A172 (cell line): ENCODE measurements at places on chromosomes 3 and 15. TPM values are rescaled to one million over a fixed set of nuclear protein-coding genes. Genes with fewer than 3 reads are reported as not detected.

CCR1 gene
- not detected in 2 replicates for total RNA-seq

GOLGA6A gene
- not detected in 2 replicates for total RNA-seq

SLC22A13 gene
- not detected in 2 replicates for total RNA-seq

CCR3 gene
- not detected in 2 replicates for total RNA-seq

TMC3 gene
- total RNA-seq = not detected in 2 replicates

IGDCC3 gene
- total RNA-seq = 0.10 and 0.12 TPM in 2 replicates

P2RY1 gene
- 0.19 TPM in 1 of 2 replicates, not detected in the other for total RNA-seq

FGF12 gene
- 4.3 and 4.9 TPM in 2 replicates for total RNA-seq

TUSC7 gene
- total RNA-seq = not detected in 2 replicates

SLC35A5 gene
- total RNA-seq = 47.5 and 48.4 TPM in 2 replicates

SMCO1 gene
- total RNA-seq = not detected in 2 replicates

ITIH1 gene
- total RNA-seq = not detected in 2 replicates

PTPRG gene
- total RNA-seq = 5.6 and 7.3 TPM in 2 replicates

PXYLP1 gene
- total RNA-seq = 5.6 TPM in 2 replicates

- DNase-seq = no peak
Observed at GRCh38 chr3:136069933-136070332, 104.4 kb downstream of the PPP2R3A start.

DNA sequence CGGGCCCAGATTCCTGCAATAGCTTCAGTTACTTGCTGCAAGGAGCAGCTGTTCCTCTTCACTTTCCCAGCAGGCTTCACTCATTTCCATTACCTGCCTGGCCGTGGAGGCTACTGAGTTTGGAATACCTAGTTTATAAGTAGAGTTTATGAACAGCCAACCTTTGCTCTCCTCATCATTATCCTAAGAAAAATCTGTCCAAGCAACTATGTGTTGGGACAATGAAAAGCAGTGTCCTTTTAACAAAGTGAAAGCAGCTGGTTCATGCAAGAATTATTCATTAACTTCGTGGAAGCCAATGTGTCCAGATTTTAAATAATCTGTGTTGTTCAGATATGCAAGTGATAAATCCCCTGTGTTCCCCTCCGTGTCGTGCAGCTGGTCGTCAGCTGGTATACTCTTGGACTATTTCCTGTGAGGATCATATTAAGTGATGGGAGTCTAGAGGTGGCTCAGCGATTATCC lies 39.3 kb upstream of the SSR3 start:
- DNase-seq = no peak

DNA sequence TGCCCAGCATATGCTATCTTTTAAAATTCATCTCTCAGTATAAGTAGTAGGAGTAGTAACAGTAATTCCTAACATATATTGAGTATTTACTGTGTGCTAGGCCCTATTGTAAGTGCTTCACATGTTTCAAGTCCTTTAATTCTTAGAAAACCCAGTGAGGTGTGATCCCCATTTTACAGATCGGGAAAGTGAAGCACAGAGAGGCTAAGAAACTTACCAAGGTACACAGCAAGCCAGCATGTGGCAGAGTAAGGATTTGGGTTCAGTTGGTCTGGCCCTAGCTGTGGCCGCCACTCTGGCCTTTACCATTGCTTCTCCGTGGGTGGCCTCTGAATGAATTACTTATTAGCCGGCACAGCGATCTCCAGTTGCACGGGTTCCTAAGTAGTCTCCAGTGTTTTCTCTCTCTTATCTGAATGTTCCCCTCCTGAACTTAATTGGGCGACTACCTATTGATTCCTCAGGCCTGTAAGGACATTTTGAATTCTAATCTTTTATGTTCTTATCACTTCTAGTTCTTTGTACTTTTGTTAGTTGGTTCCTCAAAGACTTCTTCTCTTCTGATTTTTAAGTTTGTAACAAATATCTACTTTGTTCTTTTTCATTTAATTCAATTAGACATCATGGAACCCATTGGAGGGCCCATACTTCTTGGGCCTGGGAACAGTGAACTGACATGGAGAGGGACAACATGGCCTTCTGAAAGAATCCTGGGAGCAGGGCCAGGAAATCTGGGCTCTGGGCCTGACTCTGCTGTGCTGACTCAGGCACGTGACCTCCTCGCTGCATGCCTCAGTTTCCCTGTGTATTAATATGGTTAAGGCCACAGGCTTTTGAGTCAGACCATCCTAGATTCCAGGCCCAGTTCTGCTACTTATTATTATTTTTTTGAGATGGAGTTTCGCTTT lies 11.6 kb downstream of the CLCN2 start:
- DNase-seq = no peak

GRCh38 chr3:127546970-127547733 lies 43.4 kb downstream of the TPRA1 start:
- DNase-seq = no peak

DNA sequence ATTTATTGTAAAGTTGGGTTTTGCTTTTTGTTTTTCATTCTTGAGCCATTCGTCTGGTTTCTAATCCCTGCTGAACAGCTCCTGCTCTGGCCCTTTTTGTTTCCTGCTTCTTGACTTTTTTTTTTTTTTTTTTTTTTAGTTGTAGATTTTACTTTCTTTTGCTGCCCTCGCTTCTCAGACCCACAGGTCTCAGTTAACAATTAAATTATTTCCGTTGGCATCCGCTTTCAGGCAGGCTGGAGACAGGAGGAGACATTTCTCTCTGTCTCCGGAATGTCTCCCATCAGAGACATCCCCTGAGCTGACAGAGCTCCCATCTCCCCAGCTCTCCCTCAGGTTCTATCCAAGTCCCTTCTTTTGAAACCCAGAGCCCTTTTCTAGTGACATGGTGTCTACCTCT lies 68.6 kb downstream of the SLC6A6 start:
- no peak for DNase-seq

DNA sequence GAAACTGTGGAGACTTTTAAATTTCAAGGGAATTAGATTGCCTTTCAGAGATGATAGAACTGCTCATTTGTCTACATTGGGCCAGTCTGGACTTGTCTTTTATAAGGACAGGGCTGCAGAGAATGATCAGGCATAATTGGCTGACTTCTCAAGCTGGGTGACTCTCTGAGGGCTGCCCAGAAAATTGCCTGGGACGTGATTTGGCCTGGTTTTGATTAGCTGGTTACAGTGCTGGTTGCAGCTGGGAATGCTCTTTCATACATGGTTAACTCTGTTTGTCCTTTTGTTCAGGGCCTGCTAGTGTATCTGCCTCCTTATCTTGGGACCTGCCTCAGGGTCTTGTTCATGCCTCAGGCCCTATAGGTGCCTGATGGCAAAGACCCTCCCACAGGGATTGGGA lies 245.6 kb downstream of the CLSTN2 start:
- no peak for DNase-seq

DNA sequence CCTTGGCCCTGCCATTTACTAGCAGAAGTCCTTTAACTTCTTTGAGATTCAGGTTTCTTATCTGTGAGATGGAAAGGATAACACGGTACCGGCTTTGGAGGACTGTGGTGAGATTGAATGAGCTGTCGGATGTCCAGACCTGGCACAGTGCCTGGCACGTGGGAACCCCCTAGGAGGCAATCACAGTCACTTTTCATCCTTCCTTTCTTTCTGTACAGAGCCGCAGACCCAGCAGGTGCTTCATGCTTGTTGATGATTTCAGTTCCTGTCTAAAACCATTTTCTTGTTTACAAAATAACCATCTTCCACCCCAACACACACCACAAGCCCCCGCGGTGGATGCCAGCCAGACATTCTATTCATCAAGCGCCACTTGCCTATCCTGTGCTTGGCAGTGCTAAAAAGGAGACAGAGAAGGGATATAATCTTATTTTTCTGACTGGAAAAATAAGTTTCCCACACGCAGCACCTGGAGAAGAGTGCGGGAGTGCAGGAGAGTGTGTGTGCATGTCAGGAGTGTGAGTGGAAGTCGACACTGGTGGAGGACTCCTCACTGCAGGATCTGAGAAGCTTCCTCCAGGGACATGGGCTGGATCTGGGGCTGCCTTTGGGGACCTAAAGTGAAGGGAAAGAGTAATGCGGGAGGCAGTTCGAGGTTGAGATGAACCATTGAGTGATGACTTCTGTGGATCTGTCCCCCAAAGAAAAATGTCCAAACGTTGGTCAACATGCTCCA lies 85.7 kb downstream of the ST6GAL1 start:
- peak; percentile 29 for DNase-seq

DNA sequence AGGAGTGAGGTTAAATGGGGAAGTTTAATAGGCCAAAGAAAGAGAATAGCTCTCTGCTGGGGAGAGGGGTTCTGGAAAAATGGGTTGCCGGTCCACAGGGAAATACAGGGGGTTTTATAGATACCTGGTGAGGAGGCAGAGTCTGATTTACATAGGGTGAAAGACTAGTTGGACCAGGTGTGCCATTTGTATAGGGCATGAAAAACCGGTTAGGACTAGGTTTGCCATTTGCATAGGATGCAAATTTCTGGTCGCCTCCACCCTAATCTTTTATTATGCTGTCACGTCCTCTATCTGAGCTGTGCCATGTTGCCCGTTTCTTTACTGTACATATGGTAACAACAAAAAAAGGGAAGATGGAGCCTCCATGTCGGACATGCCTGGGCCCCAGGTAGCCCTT lies 960.1 kb downstream of the FHIT start:
- no peak for DNase-seq

DNA sequence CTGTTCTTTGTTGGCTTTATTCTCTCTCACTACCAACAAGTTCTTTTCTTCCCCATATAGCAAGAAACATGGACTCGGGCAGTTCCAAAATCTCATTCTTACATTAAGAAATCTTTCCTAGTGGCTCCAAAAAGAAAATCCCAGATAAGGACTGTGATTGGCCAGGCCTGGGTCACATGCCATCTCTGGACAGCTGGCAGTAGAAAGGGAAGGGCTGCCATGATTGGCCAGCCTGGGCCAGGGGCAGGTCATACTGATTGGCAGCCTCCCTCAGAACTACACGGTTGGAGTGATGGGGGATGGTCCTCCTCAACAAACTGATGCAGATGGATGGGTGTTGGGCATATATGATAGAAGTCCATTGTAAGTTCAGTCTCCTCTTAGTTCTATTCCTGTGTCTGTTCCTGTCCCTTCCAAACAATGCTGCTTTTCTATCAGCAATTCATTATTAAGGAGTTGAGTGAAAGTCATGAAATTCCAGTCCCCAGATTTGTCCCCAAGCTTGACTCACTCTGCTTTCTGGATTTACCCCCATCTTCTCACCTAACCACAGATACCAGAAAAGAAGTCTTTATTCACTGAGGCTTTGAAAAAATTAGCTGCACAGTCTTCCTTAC lies 175.5 kb downstream of the ATG7 start:
- DNase-seq = no peak

GRCh38 chr3:161559177-161559998 lies 62.8 kb downstream of the OTOL1 start:
- DNase-seq = peak; percentile 61

DNA sequence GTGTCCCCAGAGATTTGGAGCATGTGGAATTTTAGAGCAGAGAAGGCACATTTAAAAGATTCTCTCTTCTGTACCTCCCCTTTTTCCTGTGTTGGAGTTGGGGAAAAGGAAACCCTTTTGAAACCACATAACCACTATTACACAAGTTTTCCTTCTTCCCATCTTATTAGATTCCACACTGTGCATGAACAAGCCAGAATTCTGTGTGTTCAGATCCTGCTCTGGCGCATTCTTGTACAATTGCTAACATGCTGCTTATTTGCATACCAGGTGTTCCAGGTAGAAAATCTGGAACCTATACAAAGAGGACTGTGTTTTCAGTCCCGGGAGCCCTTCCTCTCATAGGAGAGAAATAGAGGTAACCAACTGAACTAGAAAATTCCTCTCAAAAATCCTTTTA lies 2.6 kb upstream of the CIB2 start:
- DNase-seq = no peak

GRCh38 chr3:10085738-10086137 lies 22.3 kb downstream of the FANCD2OS start:
- no peak for DNase-seq

- peak; percentile 11 for DNase-seq
Observed at GRCh38 chr15:66580643-66581042, 14.8 kb upstream of the LCTL start.

DNA sequence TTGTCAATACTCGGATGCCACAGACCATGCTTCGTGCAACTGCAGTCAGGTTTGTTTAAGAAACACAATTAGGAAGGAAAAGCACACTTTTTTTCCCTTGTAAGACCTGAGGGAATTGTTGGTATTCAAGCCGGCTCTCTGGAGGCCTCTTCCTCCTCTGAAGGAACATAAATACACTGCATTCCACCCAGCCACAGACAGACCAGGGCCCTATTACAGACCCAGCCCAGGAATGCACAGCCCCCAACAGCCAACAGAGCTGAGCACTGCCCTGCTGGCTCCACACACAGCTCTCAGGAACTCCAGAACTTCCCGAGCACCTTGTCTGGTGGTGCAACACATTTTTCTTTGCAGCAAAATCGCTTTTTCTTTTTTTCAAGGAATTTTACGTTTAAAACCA lies 488.7 kb upstream of the PROK2 start:
- peak; percentile 16 for DNase-seq

DNA sequence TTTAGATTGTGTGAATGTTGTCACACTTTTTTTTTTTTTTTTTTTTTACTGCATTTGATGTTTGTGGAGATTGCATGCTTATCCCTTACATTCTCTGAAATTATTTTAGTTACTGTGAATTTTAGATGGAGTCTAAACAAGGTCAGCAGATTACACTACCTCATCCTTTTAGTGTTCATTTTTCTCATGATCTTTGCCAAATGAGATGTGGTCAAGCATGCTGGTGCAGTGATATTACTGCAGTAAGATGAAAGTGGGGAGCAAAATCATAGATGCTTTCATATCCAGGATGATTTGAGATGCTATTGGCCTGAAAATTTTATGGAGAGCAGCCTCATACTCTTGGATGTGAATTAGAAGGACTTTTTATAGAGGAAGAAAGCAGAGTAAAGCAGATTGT lies 45.8 kb downstream of the SLC25A26 start:
- no peak for DNase-seq

DNA sequence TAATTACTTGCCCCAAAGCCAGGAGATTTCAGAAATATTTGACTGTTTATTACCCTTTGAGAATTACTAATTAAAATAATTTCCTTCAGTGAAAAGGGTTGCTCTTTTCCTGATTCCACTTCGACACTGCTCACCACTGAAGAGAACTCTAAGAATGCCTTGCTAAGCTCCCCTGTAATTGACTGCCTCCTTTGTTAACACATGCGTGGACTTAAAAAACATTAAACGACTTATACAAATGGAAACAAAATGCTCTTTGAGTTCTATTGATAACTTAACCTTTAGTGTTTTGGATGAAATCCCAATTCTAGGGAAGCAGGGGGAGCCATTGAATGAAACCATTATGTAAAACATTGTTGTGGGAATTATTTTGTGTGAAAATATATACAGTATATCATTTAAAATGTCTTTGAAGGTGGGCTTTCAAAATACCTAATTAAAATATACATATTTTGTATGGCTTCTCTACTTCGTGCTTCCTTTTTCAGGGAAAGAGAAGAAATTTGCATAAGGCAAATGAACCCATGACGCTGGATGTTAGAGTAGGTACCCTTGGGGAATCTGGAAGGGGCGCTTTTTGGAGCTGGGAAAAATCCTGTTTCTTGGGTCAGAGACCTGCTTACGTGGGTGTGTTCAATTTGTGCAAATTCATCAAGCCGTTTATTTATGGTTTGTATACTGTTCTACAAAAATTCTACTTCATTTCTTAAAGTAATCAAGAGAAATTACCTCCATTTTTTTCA lies 64.2 kb downstream of the WWTR1 start:
- no peak for DNase-seq

- no peak for DNase-seq
Observed at GRCh38 chr3:132593241-132593946, 3.7 kb upstream of the ACKR4 start.

- peak; percentile 37 for DNase-seq
Observed at GRCh38 chr3:188974856-188975599, 196.7 kb upstream of the TPRG1 start.

- DNase-seq = no peak
Observed at GRCh38 chr3:100759950-100760349, 50.7 kb downstream of the TFG start.

GRCh38 chr15:90203922-90204321 lies 2.8 kb downstream of the SEMA4B start:
- DNase-seq = peak; percentile 32
